ENCODE measurements at places on chromosomes 11 and 22.

GRCh38 chr22:37497062-37497599 is 10.9 kb upstream of the MFNG start:
- no peak for DNase-seq

DNA sequence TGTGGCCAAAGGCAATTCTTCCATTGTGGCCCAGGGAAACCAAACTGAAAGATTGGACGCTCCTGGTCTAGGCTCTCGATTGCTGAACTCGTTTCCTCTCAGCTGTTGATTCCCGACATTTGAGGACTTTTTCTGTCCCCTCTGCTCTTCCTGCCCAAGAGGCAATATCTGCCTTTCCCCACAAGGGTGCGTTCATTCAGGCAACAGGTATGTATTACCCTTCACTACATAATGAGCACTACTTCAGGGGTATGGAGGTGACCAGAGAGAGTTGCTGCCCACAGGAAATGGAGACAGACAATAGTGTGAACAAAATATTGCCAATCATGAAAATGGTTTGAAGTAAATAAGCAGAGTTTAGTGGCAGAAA is 8.2 kb downstream of the PTH start:
- no peak for DNase-seq

DNA sequence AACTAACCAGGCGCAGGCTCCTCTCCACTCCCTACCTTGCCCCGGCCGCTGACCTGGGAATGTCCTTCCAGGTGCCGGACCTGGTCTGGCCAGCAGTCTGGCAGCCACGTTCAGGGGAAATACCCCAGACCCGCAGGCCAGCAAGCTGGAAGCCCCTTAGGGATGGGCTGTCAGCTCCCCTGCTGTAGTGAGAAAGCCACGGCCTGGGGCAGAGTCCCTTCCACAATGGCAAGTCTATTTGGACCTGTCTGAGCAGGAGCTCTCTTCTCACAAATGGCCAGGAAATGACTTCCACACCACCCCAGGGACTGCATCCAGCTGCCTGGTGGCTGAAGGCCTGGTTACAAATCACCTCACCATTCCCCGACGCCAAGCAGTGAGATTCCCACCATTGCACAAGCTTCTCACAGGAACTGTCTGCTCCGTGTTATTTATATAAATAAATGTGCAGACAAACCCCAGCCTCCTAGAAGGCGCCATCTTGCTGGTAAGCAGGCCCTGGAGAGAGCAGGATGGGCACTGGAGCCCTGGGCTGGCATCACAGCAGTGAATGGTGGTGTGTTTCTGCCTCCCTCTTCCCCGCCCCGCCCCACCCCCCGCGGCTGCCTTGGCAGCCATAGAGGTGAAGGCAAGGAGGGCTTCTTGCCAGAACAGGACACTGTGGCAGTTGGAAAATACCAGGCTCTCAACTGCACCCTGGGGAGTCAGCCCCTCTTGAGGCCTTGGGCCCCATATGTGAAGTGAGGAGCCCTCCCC is 23.7 kb downstream of the RSPH14 start:
- no peak for DNase-seq

GRCh38 chr22:48947636-48948035 is 880.0 kb downstream of the BRD1 start:
- no peak for DNase-seq

DNA sequence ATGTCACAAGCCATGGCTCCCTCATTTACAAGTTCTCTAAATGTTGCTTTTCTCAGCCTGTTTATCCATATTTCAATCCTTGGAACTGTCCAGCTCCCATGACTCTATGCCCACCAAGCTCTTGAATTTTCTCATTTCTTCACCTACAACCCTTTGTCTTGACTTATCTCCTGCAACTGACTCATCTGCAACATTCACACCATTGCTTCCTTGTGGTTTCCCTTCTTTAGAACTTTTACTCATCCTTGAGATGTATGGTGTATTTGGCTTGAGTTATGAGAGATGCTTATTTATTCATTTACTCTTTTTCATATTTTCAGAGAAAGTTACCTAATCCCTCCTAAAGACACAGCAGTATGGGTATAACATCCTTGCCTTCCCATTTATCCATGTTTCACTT is 18.8 kb downstream of the TRIM34 start:
- DNase-seq, result no peak

- no peak for DNase-seq
These were observed 1.1 kb downstream of the DPF2 start for GRCh38 chr11:65334696-65335295.

GRCh38 chr11:127118811-127119210 is 118.2 kb upstream of the KIRREL3 start:
- no peak for DNase-seq

DNA sequence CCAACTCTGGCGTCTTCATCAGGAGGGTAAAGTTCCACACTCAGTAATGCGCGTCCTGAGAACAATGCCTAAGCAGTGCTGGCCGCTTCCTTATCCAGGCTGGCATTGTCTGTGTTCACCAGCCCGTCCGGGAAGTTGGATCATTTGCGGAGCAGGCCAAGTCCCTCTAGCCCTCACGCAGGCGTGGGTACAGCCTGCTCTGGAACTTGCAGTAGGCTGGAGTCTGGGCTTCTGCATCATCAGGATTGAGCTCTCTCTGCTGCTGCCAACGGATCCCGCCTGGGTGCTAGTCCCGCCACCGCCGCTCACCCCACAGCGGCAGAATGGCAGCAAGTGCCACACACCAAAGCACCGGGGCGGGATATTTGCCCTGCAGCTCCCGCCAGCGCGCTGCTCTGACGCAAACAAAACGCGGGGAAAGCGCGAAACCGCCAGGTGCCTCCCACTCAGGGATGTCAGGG is 29.0 kb downstream of the GLYATL1 start:
- no peak for DNase-seq

DNA sequence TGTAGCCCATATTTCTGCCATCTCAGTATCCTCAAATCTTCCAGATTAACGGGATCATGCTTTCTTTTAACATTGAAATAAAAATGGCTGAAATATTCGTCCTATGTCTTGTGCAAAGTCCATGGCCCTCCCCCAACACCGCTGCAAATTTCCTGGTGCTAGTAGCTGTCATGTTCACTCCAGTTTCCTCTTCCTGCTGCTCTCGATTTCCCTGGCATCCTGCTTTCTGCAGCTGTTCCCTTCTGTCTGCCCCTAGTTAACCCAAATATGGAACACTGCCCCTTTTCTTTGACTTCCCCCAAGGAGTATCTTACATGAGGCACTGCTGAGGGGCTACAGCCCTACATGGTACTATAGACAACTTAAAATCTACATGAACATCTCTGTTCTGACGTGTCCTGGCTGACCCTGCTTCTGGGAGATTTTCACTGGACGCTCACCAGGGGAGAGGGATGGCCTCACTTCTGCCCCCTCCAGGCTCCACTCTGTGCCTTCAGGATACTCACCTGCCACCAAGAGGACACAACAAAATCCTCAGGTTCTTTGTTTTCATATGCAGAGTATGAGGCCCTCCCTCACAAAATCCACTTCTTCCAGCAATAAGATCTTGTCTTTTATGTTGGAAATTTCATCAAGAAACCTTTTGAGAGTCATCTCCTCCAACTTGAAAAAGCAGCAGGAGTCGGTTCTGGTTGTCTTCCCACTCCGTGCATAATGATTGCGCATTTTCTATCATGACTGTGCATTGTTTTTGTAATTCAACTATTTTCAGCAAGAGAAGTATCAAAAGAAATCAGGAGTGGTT is 29.5 kb upstream of the SCUBE2 start:
- no peak for DNase-seq

DNA sequence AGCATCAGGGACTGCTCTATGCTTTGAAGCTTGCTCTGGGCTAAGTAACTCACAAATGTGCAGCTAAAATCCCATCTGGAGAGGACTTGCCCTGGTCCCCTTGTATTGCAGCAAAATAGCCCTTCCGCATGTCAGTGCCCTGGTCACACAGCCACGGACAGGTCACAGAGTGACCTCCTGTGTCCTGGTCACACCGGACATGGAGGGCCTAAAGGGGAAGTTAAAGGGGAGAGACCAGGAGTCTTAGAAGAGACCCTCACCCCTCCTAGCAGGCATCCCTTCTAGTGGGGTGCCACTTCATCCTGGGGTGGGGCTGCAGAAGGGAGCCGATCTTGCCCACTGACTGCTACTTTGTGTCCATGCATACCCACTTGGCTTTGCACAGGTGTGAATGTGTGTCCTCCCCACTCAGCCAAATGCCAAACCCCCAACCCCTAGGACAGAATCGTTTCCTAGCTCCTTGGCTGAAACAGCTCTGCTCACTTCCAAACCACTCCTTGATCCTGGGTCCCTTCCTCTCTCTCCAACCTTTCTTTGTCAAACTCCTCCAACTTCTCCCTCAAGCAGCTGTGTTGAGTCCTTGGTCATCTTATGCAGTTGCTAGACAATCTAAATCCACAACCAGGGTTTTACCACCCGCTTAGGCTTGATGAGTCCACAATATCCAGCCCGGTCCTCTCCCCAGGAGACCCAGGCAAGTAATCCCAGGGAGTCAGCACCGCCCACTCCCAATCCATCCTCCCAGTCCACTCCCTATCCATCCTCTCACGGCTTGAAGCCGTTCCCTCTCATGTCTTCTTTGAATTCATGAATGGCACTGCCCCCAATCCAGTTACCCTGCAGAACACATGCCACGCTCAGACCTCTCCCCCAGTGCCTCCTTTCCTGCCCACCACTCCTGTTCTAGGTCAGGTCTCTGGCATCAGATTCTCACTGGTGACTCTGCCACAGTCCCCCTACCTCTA is 3.3 kb upstream of the FXYD6 start:
- DNase-seq, result no peak

DNA sequence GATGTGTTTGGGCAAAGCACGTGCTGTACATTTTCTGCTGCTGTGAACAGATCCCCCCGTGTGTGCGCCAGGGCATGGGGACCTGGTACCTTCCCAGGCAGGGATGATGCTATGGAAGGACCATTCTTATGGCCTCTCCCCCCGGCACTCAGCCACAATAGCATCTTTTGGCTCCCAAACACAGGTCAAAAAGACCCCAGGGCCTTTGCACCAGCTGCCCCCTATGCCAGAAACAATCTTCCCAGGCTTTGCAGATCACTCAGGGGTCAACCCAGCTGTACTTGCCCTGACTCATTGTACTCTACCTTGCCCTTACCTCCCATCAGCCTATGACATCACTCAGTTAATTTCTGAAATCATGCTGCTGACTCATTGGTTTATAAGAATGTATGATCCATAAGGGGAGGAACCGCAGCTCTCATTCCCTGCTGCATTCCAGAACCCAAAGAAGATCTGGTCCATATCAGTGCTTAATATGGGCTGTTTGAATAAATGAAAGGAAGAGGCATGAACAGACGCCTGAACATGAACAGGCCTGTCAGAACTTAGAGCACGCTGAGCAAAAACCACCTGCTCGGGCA is 100.7 kb downstream of the CELSR1 start:
- no peak for DNase-seq

GRCh38 chr11:20099527-20099926 is 60.7 kb downstream of the DBX1 start:
- DNase-seq, result no peak

DNA sequence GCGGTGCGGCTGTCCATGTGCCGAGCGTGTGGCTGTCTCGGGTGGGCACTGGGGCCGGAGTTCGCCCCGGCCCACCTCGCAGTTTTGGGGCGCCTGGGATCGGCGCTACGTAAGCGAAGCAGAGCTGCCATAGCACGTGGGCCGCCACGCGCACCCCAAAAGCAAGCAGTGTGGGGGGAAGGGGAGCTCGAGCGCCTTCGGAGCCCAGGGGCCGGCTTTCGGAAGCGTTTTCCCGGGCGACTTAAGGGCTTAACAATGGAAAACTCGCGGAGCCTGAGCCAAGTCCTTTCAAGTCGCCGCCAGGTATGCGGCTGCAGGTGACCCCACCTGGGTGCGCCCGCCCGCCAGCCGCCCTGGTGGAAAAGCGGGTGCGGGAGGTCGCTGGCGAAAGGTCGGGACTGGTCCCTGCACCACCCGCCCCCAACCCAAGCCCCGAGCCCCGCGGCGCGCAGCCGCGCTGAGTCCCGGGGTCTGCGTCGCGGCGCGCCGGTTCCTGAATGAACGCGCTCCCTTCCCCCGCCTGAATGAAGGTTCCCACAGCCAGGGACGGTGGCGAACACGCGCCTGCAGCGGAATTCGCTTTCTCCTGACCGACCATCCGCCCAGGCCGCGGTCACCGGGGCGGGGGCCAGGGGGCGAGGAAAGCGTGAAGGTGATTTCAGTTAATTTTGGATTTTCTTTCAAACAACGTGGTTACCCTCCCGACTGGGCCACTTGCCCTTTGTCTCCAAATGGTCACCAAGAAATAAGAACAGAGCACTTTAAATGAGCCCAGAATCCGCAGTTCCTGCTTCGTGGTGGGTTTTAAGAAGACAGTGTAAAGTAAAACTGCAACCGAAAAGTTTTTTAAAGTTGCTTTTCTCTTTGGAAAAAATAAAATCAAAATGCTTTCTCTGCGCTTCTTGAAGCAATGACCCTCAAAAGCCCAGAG is 2.8 kb upstream of the CCND1 start:
- no peak for DNase-seq

DNA sequence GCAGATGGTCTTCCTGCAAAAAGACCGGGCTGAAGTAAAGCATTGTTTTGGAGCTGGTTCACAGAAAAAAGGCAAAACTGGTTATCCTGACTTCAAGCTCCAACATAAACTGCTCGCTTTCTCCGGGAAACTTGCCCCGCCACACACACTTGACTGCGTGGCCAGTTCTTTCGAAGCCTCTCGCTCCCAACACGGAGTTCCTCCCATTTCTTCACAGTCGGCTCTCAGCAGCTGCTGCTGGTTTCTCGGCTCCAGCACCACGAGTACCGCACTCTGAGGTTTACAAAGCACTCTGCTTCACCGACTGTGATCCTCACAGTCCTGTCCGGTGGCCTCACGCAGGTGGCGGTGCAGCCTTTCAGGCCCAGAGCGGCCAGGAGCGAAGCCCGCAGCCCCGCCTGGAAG is 264 bp downstream of the CHEK1 start:
- DNase-seq, result no peak

DNA sequence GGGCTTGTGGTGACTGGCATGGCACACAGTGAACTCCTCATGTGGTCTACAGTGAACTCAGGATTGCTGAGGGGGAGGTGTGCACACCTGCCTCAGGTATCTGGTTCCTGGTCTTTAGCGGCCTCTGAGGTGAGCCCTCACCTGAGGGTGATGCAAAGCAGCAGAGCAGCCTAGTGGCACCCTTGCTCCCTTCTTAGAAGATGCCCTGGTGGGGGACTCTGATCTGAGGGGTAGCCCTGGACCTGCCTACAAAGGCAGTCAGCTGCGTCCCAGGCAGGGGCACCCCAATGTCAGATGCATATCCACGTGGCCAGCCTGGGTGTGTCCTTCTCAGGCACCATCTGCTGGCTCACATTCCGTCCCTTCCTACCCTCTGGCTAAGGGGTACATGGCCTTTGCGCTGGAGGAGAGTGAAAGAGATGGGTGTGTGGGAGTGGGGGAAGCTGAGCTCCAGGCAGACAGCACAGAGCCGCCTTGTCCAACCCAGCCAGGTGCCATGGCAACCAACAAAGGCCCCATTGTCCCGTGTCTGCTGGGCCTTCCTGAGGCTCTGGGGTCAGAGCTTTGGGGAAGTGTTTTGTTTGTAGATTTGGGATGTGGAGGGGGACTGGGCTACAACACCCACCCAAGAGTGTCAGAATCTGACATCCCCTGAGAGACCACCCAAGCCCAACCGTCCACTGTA is 5.8 kb downstream of the PLEKHB1 start:
- no peak for DNase-seq

Measured in activated T-helper 1 cell treated with anti-CD3 and anti-CD28 coated beads, Interleukin-2, amount 50 U/mL, for 16 hours (primary cell).